Activated naive CD4-positive, alpha-beta T cell (primary cell): ENCODE measurements at places on chromosomes 2 and 18.
A peak's percentile ranks its signal among the peaks of the same experiment; 100 is the strongest.

DNA sequence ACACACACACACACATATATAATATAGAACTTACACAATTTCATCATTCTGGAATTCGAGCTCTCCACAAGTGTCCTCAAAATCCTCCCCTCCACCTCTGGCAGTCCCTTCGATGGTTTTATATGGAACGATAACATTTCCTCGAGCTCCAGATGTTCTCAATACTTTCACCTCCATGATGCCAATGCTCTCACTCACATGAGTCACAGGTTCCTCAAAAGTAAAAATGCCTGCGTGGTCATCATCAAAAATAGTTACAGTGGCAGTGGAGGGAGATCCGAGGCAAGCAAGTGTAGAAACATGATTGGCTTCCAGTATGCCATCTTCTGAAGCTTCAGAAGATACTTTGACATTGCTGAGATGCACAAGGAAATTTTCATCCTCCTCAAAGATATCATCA lies 23.5 kb downstream of the SLC8A1 start:
- no peak for DNase-seq

DNA sequence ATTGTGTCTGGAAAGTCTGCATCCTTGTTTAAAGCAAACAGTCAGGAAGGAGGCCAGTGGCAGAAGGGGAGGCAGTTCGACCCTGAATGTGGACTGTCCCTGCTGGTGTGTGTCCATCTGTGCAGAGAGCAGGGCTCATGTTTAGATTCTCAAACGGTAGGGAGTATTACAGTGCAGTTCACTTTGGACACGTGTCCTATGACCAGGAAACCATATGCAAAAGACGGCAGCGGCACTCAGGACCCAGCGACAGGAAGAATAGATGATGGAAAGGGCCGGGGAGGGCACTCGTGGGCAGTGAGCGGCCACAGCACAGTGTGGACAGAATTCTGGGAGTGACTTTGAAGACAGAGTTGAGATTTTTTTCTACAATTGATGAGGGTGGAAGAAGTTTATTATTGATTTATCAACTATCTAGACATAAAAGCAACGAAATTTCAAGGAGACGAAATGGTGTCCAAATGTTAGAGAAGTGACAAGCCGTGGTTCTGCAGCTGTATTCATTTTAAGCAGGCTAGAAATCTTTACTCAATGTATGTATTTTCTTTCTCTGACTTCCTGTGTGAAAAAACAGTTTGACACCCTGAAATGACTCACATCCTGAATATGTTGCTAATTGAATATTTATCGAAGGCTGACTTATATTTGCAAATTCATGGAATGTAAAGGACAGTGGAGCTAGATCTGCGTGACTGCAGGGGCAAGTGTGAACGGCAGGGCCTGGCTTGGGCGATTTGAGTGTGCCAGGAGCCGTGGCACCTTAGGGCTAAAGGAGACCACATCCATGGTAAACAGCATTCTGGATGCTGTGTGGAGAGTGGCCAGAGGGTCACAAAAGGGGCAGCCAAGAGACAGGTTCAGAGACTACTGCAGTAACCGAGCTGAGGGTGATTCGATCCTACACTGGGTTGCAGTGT lies 214.2 kb downstream of the PTGR3 start:
- DNase-seq, result no peak

DNA sequence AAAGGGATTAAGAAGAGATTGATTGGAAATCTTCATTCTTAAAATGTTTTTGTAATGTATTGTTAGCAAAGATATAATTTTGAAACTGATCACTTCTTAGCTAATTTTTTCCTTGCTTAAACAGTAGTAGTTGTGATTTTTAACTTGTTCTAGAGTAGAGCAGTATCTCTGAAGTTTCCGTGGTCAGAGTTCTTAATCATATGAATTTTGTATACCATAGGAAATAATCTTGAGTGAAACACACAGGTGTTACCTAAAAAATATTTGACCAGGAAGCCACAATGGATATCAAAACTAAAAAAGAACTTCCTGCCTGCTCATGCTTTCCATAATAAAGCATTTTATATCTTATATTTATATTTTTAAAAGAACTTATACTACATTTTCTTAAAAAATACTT lies 907.1 kb downstream of the ERBB4 start:
- no peak for DNase-seq

DNA sequence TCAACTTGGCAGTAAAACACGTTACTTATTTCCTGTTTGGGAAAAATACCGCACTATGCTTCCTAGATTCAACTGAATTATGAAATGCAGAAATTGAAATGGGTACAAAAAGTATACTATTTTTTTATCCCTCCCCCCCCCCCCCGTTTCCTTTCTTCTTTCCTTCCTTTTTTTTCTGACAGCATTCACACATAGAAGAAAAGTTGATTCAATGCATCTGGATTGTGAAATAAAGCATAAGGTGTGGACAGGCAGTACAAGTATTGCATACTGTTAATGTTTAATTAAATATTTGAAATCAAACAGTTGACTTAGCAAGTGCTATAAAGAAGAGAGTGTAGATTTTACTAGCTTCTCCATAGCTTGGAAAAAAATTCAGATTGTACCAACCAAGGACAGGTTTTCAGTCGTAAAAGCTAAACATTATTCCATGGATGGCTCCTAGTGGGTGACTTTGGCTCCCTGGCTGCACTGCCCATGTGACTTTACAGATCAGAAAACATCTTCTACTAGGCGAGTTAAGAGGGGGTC lies 21.6 kb upstream of the AGFG1 start:
- DNase-seq, result no peak

- DNase-seq, result no peak
Observed at GRCh38 chr2:23541503-23542229, 156.7 kb downstream of the KLHL29 start.

DNA sequence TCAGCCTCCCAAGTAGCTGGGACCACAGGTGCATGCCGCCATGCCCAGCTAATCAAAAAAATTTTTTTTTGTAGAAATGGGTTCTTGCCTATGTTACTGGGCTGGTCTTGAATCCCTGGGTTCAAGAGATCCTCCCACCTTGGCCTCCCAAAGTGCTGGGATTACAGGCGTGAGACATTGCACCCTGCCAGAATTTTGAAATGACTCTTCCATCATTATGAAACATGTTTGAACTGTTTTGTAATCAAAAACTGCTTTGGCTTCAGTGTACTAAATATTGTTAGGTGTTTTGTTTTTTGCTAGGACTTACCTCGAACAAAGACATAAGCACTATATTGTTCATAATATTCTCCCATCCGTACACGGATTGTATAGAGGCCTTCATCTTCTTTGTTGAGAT lies 55.8 kb downstream of the MYOM1 start:
- DNase-seq, result no peak

GRCh38 chr2:215906458-215906857 lies 106.9 kb downstream of the MREG start:
- DNase-seq, result no peak

DNA sequence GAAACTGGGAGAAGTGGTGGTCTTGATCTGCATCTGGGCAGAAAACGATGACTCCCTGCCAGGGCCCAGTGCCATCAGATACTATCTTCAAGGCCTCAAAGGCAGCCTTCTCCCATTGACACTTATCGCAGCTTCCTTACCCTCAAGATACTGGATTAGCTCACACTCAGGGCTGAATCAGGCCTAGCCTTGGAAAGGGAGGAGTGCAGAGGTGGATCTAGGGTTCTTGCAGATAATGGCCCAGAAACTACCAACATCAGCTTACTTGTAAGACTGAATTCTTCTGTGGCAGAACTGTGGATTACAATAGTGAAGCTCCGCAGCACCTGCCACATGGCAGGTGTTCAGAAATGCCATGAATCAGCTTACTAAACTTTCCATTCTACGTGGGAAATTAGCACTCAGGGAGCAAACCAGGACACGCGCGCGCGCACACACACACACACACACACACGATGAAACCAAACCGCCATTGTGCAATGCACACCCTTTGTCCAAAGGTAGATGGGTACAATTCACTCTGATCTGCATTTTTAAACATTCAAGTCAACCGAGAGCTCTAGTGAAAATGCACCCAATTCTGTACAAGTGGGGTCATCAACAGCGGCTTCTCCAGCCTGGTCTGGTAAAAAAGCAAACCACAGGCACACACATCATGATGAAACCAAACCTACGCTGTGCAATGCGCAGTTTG lies 26.3 kb upstream of the TMEM182 start:
- DNase-seq, result no peak

GRCh38 chr2:230326453-230327417 lies at the start of gene SP140L:
SP140L (plus strand) TSS chr2:230327193; CDS start chr2:230327270, 77 bp downstream.
- peak; percentile 60 for DNase-seq

GRCh38 chr2:22930781-22931180 lies 454.2 kb upstream of the KLHL29 start:
- DNase-seq, result no peak

- no peak for DNase-seq
Observed at GRCh38 chr2:96801786-96802595, 14.1 kb upstream of the CNNM3 start.

GRCh38 chr2:119731983-119732382 lies 27.7 kb upstream of the PTPN4 start:
- DNase-seq, result no peak

DNA sequence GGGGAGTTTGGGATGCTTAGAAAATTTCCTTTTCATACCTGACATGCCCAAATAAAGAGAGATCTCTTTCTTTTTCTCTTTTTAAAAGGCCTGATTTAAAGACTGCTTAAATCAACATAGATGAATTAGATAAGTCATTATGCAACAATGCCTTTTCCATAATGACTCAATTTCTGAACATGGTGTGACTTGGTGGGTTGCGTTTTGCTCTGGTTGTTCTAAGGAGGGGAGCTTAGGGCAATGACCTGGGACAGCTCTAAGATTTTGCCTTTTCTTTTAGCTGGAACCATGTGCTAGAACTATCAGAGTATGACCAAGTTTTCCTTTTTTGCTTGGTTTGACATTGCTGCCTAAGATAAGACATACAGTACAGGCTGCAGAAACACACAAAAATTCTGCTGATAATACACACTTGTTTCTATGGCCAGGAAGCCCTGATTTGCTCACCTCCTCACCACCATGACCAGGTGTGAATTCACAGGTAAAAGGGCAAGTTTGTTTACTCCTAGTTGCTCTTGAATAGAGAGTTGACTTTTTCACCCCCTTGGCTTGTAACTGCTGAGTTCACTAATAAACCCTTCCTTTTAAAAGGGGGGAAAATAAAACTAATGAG lies 58.1 kb upstream of the IL1RL1 start:
- DNase-seq, result no peak
